T-cell (primary cell): ENCODE measurements at places on chromosomes 16 and 17.

GRCh38 chr17:4576161-4576558 lies 8.2 kb upstream of the SMTNL2 start:
- no peak for DNase-seq

GRCh38 chr17:61420052-61420451 lies 20.4 kb downstream of the TBX2 start:
- no peak for DNase-seq

- no peak for DNase-seq
Observed at GRCh38 chr17:36136036-36136435, 32.4 kb downstream of the CCL4 start.

- DNase-seq: no peak
Observed at GRCh38 chr17:61567045-61567802, 23.8 kb downstream of the NACA2 start.

DNA sequence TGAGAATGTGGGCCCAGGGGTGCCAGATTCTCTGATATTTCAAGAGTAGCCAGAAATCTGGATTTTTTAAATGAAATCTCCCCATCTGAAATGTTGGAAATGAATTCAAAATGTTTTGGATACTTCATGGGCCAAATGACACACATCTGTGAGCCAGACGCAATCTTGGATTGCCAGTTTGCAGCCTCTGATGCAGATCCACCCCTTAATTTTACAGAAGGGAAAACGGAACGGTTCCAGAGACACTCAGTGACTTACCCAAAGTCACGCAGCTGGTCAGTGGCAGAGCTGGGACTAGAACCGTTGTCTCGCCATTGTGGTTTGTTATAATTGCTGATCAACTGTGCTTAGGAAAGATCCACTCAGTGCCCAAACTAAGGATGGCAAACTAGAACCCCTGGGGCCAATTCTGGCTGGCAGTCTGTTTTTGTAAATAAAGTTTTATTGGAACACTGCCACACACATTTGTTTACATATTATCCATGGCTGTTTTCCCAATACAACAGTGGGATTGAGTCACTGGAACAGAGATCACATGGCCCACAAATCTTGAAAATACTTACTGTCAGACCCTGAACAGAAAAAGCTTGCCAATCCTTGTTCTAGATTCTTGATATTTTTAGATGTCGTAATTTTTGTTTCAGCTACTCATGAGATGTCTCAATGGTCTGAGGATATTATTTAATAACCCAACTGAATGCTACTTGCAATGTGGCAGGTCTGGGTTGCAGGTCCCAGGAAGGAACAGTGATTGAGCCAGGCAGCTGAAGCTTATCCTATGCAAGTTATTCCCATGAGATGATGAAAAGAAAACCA lies 143.8 kb downstream of the AXIN2 start:
- no peak for DNase-seq

GRCh38 chr17:79835470-79835899 lies 3.8 kb downstream of the CBX4 start:
- DNase-seq: no peak

DNA sequence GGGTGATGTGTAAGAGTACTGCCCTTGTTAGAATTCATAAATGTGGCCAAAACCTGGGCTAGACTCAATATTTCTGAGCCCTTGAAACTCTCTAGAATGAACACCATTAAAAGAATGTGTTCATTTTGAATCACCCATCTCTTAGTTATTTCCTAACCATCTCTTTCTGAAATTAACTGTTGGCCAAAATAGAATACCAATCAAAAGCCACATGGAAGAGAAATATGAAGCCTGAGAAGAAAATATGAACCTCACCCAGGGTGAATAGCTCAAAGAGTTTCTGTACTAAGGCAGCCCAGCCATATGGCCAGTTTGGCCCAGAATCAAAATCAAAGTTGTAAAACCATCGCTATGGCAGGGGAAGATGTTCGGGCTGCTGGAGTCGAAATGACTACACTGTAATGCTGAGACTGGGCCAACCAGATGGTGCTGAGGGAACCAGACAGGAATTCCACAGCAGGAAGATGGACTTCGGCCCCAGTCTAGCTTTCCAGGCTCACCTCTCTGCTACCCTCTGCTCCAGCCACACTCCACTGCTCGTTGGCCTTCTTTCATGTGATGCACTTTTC lies 154.3 kb upstream of the ZFHX3 start:
- no peak for DNase-seq

DNA sequence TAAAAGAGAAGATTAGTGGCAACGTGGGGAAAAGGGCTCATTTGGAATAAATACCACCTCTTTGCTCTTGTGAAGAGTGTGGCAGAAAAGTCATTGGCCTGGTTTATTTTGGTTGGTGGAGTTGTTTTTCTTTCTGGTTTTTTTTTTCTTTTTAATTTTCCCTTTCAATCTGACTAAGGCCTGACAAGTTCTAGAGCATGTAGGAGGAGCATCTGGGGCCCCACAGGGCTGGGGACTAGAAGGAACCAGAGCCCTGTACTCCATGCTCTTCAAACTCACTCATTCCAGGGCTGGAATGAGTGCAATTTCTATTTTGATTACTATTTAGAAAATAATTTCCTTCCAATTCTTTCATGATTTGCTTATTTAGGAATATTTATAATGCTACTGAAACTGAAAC lies 13.3 kb downstream of the IRX5 start:
- no peak for DNase-seq

DNA sequence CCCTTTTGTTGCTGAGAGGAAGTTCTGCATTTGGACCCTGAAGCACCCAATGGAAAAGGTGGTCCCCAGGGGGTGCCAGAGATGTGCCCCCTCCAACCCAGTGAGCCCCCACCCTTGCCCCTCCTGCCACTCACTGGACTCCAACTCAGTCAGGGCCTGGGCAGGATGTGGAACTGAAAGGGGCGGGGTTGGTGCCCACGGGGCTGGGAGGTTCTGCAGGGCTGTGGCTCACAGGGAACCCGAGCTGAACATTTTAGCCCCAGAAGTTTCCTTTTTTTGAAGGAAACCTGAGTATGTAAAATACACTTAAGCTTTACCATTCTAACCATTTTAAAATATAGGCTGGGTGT lies 15.8 kb upstream of the OGFOD3 start:
- DNase-seq: peak; percentile 9

DNA sequence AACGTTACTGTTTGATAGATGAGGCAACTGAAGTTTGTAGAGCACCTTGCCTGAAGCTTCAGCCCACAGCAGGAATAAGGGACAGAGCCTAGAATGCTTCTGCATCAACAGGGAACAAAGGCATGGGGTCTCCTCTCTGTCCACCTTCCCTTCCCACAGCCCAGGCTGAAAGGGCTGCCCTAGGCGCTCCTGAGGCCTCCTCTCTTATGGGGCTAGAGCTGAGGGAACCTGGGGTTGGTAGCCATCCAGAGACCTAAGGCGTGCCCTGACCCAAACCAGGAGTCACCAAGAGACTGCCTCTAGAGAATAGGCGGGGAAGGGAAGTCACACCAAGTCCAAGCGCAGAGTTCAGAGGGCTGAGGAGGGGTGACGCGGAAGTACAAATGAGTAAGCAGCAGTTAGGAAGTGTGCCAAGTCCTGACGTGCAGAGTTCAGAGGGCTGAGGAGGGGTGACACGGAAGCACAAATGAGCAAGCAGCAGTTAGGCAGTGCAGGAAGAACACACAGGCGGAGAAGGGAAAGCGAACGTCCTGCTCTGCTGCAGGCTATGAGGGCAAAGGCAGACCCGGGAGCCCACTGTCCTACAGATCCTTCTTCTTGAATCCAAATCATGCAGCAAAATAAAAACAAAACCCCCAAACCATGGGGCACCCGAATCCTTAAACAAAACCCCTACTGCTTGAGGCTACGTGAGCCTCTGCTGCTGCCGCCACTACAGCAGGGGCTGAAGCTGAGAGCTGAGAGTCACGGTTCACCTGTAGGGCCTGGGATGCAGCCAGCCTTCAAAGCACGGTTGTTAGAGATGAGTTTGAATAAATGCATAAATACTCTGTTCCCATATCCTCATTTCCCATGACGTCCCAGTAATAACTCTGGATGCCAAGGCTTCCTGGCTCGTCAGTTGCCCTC lies 2.7 kb upstream of the SPG7 start:
- peak; percentile 93 for DNase-seq

GRCh38 chr17:17387017-17387497 lies 83.9 kb downstream of the NT5M start:
- no peak for DNase-seq

- DNase-seq: no peak
Observed at GRCh38 chr16:75635036-75635435, 12.0 kb upstream of the ADAT1 start.

DNA sequence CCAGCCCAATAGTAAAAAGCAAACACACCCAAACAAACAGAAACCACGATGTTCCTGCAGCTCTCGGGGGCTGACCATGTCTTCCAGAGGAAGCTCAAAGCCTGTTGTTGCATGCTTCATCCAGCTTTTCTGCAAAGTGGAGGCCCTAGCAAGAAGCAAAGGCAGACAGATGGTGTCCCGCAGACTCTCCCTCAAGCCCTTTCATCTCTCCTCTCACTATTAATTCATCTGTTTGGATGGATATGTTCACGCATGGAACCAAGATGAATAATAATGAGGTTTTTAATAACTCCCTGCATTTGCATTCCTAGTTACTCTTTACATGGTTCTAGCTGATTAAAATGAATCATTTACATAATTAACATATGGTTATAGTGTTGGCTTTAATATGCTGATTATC lies 36.6 kb downstream of the RBFOX1 start:
- DNase-seq: no peak

DNA sequence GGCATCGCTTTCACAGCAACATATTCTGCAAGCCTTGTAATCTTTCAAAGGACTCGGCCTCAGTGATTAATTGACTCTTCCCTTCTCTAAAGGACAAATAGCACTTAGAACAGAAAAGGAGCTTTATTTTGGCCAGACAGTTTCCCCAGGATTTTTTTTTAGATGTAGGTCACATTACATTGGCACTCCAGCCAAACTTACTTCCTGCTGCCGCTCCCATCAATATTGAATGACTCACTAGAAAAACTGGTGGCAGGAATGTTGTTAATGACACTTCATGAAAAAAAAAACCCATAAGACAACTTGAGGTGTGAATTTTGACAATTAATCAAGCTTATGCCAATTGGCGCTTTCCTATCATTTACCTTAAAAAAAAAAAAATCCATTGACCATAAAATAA lies 432.6 kb downstream of the TOX3 start:
- no peak for DNase-seq

DNA sequence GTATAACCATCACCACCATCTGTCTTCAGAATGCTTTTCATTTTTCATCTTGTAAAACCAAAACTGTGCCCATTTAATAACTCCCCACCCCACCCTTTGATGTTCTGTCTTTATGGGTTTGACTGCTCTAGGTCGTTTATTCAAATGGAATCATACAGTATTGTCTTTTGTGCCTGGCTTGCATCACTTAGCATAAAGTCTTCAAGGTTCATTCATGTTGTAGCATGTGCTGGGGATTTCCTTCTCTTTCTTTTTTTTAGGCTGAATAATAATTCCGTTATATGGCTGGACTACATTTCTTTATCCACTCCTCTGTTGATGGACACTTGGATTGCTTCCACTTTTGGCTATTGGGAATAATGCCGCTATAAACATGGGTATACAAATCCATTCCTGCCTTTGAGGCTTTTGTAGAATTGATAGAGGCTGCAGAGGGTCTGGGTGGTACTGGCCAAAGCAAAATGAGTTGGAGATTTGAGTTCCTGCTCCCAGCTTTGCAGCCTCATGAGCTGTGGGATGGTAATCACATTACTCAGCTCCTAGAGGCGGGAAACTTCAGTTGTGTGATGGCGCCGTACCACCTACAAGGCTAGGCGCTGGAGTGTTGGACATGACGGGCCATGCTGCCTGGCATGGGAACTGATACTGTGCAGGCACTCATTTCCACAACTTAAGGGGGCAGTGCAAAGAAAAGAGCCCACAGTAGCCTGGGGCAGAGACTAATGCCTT lies 64.8 kb downstream of the CLEC16A start:
- DNase-seq: no peak

GRCh38 chr17:6546069-6546718 lies 10.2 kb downstream of the PITPNM3 start:
- DNase-seq: no peak

GRCh38 chr17:52148969-52149351 lies 9.6 kb downstream of the CA10 start:
- DNase-seq: no peak

GRCh38 chr17:5077781-5078105 lies 524 bp upstream of the ZFP3 start:
- DNase-seq: no peak

- DNase-seq: no peak
Observed at GRCh38 chr17:55157165-55157564, 107.6 kb upstream of the HLF start.

GRCh38 chr16:20866145-20866772 lies 33.9 kb downstream of the DCUN1D3 start:
- DNase-seq: no peak

DNA sequence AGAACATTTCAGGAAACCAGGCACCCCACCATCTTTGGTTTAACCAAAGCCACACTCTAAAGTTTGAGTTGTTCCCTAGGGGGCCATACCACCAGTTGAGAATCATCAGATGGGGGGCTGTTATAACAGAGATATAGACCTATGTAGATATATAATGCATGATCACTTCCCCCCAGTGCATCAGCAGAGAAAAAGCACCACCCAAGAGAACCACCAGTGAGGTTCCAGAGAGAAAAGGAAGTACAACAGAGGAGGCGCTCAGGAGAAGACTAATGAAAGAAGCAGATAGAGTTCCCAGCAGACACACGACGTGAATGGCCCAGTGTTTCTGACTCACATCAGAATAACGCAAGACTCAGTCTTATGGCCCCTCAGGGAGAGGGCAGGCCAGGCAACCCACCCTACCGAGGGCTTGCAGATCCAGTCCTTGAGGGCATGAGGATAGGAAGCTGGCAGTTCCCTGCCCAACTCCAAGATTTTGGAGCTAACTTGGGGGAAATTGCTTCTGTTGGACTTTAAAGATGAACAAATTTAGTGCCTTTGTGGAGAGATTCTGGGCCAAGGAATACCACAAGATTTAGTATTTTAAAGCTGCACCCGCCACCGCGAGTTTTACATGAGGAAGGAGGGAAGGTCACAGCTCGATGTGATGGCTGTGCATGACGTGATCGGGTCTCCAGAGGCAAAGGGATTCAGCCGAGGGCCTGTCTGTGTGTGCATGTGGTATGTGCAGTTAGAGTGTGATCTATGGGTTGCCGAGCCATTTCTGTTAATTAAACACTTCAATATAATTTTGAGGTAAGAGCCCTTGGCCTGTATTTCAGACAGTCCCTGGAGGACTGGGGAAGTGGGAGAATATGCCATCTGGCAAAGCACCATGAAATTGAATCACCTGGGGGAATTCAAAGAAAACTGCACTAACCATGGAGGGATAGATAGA lies 53.1 kb downstream of the AIPL1 start:
- no peak for DNase-seq

GRCh38 chr16:12917653-12918052 lies 16.3 kb downstream of the SHISA9 start:
- DNase-seq: no peak

GRCh38 chr17:70454377-70454776 lies 285.0 kb downstream of the KCNJ2 start:
- DNase-seq: no peak

DNA sequence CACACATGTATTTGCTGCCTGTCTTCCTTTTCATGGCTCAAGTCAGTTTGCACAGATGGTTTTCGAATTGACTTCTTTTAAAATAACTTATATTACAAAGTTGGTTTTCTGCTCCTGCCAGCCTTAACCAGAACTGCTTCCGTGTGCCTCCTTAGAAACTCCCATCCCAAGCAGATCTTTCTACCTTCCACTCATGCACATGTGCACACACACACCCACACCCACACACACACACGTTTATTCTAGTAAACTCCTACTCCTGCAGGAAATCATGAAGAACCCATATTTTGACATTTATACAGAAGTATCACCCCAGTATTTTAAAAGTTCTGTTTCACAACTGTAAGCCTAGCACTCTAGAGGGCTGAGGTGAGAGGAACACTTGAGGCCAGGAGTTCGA lies 329.5 kb upstream of the SOX9 start:
- no peak for DNase-seq
